ENCODE measurements at places on chromosomes 6 and 20.
A peak's percentile ranks its signal among the peaks of the same experiment; 100 is the strongest.

DNA sequence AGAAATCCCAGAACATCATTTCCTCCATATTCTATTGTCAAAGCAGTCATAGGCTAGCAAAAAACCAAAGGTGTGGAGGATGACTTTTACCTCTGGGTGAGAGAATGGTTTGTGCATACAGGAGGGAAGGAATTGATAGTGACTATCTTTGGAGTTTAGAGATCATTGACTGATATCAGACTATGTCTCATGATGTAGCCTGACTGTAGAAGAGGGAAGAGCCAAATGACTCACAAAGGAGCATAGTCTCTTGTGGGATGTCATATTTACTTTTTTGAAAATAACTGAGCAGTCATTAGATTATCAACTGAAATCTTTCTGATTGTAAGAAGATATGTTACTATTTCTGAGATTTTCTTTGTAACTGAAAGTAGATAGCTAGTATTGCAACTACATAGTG lies 158.5 kb downstream of the FLRT3 start:
- no peak for DNase-seq

DNA sequence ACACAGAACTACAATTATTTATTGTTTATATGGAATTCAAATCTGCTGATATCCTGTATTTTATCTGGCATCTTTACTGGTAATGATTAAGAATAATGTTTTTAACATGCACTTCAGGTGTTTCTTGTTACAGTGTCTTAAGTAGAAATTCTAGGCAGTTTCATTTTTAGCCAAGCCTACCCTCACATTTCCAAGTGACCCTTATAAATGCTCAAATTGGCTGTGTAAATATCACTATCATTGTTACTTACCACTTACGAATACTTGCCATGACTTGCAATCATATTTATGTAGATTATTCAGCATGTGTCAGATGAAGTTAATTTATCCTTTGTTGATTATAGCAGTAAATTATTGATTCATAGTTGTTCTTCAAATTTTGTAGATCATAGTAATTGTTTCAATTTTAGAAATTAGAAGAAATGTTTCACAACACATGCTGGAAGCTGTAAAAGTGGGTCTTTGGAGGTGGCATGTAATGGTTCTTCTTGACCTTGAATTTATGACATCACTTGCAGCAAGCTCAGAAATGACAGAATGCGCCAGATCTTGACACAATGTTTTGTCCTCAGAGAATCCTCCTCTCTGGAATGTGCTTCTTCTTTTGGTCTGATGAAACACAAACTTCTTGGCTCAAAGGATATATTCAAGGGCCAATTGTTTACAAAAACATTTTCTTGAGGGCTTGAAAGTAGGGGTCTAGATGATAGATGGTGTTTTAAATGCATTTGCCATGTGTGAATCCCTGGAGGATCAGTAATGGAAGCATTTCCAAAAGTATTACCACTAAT lies 471.8 kb downstream of the COL12A1 start:
- no peak for DNase-seq

GRCh38 chr6:52285177-52286068 lies 881 bp upstream of the MCM3 start:
- no peak for DNase-seq

DNA sequence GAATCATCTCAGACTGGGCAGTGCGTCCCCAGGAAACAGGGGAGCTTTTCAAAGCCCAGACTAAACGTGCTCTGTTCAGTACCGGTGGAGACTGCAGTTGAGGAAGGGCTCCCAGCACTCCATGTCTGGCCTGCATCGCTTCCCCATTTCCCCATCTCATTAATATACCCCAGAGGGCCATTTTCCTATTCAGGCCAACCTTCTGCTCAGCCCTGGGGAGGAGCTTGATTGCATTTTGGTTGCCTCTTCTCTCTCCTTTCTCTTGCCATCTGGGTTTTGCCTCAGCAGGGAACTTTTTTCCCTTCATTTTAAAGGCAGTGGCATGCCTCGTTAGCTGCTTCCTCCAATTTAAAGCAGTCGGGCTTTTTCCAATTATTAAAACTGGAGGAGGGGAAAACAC lies 394.3 kb upstream of the SOX4 start:
- no peak for DNase-seq

DNA sequence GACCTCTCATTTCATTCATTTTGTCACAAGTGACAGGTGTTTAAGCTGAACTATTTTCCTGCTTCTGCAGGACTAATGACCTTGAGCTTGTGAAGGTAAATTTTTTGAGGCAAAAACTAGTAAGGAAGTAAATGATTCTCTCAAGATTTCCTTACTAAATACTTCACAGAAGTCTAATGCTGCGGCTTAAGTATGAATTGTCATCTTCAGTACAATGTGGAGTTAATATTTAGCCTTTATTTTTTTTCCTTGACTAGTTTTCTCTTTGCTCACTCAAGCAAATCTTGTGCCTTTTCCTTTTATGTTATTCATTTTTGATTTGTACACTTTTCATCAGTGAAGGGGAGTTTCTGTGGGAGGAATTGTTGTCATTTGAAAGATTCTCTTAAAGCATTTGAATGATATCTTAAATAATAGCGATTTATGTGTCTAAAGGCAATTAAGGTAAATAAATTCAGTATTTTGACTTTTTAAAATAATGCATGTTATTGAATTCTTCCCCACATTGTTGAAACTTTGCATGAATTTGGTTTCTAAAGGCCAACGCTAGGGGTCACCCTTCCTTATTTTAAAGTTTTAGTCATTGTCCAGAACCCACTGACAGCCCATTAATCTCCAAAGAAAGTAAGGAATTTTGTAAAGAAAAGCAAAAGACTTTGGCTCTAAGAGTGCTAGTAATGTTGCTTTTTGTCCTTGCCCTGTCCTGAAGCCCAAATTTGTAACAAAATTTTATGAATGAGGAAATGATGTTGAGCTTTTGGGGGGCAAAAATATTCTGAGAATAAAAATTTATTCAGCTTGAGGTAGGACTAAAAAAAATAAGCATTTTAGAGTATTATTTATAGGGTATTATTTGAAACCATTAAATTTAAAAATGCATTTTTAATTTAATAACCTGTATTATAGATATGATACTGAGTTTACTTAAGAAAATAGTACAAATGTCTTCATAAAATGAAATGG lies 157.4 kb upstream of the LAMA2 start:
- DNase-seq, result no peak

- no peak for DNase-seq
These were observed 64.5 kb upstream of the PMEPA1 start for GRCh38 chr20:57774111-57774880.

- no peak for DNase-seq
These were observed 241.4 kb downstream of the SLC24A3 start for GRCh38 chr20:19453862-19454261.

- DNase-seq, result no peak
These were observed 355 bp upstream of the AKAP7 start for GRCh38 chr6:131134980-131135243.

- no peak for DNase-seq
These were observed 60.2 kb downstream of the LRRC1 start for GRCh38 chr6:53854843-53855567.

DNA sequence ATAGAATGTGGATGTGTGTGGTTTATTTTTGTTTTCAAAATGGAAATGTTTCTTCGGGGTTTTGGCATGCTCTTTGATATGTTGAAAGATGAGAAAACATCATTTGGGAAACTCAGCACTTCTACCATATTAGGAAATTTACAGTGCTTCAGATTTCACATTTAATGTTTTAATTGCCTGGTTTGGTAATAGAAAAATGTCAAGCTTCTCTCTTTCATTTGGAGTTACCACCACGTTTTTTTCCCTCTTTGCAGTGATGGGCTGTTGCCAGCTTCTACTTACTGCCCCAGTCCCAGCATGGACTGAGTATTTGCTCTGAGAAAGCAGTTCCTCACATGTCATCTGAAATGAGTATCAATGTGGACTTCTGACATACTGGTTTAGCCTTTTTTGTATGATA lies 267.7 kb downstream of the PRL start:
- no peak for DNase-seq

DNA sequence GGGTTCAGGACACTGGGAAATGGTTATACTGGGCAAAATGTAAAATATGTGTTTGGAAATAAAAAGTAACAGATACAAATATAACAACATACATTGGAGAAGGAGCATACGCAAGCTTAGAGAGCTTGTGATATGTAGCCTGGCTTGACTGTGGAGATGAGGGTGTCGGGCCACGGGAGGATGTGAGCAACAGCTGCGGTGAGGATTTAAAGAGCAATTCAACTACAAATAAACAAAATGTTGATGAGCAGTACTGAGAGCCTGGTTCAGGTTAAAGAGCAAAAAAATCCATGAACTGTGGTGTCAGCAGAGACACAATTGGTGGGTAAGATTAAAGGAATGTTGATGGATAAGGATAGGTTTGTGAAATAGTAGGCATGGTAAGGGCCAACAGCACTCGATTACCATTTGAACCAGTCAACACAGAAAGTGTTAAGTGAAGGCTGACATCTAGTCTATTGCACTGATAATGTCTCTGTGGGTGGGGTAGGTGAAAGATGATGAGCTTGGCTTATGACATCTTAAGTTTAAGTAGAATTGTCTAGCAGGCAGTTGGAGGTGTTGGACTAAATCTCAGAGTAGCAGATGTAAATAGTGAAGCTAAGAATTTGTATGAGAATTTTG lies 723.2 kb downstream of the EPM2A start:
- peak; percentile 48 for DNase-seq

GRCh38 chr6:17429383-17430061 lies 36.1 kb downstream of the CAP2 start:
- DNase-seq, result no peak

GRCh38 chr6:40285996-40286395 lies 301.2 kb downstream of the LRFN2 start:
- DNase-seq, result no peak

DNA sequence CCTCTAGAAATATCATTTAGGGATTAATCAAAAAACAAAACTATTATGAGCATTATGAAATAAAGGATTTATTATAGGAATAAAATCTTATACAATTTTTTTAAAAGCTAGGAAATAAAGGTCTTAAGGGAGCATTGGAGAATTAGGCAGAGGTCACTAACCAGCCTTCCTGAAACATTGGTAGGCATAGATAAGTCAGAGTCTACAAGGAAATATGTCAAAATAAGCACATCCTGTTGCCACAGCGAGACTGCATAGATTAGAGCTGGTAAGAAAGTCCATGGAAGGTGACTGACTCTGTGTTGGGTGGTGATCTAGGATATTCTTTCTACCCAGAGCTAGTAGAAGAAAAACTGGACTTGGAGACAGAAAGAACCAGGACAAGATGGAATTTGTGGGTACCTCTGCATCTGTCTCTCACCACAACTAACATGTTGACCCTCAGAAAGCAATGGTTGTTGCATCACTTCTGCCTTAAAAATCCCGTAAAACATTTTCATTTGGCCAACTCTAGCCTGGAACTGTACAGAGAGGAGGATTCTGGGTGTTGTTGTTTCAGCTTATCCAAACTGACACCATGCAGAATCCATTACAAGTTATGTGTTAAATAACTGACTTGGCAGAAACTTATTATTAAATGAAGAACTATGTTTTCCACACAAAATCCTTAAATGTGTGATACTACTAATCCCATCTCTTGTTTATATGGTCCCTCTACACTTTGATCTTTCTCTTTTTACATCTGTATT lies 77.1 kb downstream of the FBXO5 start:
- DNase-seq, result no peak
